ENCODE measurements at places on chromosomes 13 and 19. TPM values are rescaled to one million over a fixed set of nuclear protein-coding genes. Genes with fewer than 3 reads are reported as not detected.

GRCh38 chr19:4817467-4818277 is 13.8 kb downstream of the TICAM1 start:
- no peak for DNase-seq

DNA sequence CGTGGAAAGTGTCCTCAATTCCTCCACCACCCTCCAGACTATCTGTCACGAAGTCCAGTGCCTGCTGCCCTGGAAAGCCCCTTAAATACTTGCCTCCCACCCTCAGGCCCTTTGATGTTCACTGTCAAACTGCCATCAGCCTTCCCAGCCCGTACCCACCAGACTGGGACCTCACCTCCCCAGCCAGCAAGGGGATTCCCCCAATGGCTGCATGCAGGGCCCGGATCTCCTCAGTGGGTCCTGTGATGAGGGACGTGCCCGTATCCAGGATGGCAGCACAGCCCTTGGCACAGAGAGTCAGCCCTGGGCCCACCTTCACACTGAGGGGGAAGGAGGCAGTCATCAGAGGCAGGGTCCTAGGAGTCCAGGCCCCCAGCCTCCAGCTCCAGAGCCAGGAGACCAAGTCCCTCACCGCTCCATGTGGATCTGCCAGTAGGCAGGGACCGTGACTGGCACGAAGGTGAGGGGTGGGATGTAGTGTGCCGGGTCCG is 6.1 kb downstream of the NAPSA start:
- no peak for DNase-seq

DNA sequence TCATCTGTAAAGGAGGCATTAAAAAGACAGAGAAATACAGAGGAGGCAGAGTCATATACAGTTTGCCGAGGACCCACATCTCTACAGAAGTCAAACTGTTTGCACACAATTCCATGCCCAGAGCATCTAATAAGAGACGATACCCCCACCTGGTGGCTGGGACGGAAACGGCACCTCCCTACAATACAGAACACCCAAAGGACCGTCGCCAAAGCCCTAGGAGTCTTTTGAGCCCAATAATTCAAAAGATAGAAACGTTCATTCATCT is 703 bp upstream of the PLEKHG2 start:
- peak; percentile 88 for DNase-seq

DNA sequence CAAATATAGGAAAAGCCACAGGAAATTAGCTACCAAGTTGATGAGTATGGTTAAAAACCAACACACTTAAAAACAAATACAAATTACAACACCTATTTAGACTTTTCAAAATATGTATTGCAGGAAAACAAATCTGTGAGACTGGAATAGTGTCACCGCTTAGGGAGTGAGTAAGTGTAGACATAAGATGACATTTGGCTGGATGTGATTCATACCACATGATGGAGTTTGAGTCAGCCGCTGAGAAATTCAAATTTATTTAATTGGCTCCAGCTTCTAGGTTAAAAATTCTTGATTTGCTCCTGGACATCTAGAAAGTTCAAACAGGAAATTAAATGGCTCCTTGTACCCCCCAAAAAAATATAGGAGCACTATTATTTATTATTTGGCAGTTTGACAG is 531.7 kb downstream of the SLITRK1 start:
- DNase-seq, result peak; percentile 11

GRCh38 chr13:81116461-81117282 is 775.7 kb upstream of the SPRY2 start:
- DNase-seq, result peak; percentile 3

- DNase-seq, result no peak
Observed at GRCh38 chr13:48590141-48590901, 57.4 kb upstream of the RCBTB2 start.

AP1M2 gene
- 86.3 TPM for total RNA-seq

DNA sequence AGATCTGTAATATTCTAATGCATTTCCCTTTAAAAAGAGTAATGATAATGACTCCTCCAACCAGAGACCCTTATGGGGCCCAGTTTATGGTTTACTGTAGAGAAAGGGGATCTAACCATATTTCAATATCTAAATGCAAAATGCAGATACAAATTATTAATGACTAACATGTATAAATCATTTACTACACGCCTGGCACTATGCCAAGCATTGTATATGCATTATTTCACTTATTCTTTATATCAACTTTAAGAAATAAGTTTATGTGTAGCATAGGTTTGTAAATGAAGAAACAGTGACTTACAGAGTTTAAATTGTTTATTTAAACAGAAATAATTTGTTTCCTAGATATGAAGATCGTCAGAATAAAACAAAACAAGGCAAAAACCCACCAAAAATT is 86.2 kb upstream of the SCEL start:
- no peak for DNase-seq

RPL18 gene
- total RNA-seq, result 1,652 TPM

PRTN3 gene
- not detected for total RNA-seq

GRCh38 chr19:48183356-48183755 is 12.9 kb downstream of the ZSWIM9 start:
- no peak for DNase-seq
